ENCODE measurements at places on chromosomes 11 and 22.

DNA sequence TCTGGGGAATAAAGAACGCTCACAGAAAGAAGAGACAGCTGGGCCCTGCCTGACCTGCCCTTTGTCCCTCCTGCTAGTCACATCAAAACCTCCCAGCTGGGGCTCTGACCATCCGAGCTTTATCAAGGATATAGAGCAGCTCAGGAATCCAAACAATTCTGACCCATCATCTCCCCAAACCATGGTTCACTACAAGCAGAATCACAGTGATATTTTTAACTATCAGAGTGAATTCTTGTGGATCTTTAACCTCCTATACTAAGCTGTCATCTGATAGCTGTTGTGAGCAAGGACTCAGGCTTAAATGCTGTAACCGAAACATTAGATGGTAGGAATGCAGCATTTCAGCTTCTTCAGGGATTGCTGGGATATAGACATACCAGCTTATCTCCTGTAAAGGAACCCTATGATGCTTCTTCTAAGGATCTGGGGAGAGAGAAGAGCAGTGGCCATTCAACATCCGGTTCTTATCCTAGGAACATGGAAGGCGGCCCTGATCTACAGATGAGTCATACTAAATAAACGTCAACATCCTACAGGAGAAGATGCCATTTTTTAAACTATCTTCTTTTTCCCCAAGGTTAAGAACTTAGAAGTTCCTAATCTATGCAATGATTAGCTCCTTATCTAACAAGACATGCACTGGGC is 84.7 kb upstream of the AKIP1 start:
- no peak for DNase-seq

DNA sequence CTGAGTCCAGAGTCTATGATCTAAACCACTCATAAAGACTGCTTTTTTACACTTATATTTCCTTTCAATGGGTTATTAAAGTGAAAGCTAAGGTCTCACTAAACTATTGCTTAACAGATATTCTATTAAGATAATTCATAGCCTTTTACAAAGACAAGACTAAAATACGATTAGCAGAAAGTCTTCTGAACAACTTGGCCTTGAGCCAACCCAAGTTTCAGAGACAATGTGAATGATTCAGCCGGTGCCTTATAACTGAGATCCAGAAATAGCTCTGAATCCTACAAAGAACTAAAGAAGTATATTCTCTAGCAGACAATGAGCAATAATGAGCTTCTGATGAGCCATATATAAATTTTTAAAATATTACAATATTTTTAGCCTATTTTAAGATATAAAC is 41.5 kb upstream of the CARD18 start:
- DNase-seq = no peak

DNA sequence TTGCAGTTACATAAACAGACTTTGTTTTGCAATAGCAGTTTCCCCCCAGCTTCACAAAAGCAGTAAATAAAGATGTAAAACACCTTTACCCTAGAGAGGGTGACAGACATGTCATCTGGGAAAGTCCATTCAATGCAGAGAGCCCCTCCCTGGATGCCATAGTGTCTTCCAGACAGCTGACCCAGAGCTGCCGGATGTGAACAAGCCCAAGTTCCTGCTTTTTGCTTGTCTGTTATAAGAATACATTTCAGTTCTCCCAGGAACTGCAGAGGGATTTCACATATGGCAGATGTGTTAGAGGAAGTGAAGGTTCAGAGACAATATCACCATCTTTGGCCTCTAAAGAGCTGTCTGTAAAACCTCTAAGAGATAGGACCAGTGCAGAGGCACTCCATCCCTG is 48.9 kb downstream of the RELT start:
- DNase-seq = no peak

GRCh38 chr22:39510529-39511149 is 8.5 kb downstream of the MIEF1 start:
- DNase-seq = no peak

DNA sequence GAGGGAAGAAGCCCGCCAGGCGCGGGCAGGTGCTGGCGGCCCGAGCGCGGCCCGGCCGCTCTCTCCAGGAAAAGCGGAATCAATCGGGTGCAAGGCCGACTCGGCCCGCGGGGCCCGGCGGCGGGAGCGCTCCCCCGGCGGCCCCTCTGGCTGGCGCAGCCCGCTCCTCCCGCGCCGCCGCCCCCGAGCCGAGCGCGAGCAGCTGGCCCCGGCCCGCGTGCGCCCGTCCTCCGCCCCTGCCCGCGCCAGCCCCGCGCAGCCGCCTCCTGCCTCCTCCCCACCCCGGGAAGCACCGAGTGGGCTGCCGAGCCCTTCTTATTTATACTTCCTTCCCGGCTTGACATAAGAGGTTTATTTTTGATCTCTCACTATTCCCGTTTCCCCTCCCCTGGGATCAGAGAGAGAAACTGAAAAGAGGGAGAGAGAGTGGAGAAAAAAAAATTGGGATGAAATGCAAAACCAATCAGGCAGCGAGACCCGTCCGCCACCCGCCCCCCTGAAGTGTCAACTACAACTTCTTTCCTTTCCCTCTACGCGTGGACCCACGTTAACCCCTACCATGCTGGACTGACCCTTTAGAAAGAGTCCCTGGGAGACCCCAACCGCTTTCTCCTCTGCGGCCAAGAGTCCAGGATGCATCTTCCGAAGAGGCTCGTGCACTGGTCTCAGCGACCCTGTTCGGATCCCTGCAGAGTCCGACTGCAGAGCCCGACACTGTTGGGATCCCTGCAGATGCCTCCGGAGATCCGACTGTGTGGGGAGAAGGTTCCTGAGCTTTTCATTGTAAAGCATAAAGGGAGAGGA is at the start of gene ADAMTS8:
ADAMTS8 (minus strand) TSS at position 294 of the 804 bp plus-strand sequence. CDS start 323 bp downstream, outside the sequence.
- no peak for DNase-seq

DNA sequence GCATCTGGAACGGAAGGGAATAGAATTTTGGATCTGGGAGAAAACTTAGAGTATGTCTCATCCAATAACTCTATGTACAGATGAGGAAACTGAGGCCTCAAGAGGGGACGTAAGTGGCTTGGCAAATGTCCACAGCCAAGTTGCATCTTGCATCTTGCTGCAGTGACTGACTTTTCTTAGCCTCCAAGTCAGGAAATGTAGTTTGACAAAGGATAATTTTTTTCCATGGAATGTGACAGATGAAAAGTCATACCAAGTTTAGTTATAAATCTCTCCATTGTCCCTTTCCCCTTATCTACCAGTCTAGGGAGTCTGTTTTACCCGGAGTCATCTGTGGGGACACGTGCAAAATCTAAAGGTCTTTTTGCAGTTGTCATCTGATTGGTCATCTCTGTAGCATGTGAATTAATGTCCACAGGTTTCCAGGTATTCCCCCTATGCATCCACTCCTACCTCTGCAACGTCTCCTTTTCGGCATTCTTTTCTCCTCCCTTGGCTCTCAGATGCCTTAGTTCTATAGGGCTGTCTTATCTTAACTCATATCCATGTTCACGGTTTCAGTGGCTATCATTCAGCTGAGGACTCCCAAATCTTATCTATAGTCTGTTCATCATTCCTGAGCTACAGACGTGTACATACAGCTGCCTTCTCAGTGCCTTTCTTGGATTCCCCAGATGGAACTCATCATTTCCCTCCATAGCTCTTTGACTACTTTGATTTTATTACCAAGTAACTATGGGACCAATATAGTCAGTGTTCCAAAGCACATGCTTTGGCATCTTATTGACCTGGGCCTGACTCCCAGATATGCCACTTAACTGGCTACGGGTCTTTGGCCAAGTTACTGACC is 139.5 kb upstream of the TIMP3 start:
- DNase-seq = no peak

DNA sequence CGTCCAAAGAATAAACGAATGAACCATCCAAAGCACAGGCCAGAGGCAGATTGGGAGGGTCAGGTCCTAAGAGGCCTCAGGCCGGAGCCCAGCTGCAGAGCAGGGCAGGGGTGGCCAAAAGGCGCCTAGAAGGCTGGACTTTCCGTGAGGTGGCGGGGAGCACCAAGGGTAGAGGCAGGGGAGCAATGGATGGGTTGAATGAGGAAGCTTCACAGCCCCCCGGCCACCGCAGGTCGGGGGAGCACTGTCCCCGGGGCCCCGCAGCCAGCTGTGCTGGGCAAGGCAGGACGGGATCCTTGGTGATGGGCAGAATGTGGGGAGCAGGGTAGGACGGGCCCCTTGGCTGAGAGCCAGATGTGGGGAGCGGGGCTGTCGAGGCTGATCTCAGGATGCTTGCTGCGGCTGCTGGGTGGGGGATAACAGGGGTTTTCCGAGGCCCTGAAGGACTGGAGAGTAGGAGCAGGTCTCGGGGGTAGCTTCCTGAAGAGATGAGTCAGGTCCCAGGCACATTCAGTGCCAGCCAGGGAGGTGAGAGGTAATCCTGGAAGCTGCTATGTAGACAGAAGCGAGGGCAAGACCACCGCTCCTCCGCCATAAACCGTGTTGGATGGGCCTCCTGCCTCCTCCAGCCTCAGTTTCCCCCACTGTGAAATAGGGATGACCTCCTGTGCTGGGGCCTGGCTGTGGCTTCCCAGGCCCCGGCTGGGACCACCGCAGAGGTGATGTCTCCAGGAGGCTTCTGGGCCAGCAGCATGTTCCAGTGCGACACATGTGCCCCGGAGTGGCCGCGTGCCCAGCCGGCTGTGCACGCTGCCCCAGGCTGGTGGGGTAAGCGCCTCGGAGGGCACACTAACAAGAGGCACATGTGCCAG is 34.6 kb upstream of the KCNQ1OT1 start:
- no peak for DNase-seq

DNA sequence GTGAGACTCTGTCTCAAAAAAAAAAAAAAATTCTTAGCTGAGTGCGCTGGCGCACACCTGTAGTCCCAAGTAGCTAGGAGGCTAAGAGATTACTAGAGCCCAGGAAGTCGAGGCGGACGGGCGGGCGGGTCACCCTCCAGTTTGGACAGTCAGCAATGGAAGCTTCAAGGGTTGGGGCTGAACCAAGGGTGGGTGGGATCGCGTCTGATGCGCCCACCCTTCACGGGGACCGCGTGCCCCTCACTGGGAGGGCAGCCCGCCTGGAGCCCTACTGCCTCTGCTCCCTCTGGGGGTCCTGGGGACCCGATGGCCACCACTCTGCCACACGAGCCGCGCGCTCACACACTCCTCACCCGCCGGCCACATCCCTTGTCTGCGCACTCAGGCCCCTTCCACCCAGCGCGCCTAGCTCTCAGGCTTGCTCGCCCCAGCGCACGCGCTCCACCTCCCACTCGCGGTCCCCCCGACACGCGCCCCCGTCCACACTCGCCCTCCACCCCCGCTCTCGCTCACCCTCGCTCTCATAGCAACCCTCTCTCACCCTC is 494 bp downstream of the CHID1 start:
- no peak for DNase-seq

DNA sequence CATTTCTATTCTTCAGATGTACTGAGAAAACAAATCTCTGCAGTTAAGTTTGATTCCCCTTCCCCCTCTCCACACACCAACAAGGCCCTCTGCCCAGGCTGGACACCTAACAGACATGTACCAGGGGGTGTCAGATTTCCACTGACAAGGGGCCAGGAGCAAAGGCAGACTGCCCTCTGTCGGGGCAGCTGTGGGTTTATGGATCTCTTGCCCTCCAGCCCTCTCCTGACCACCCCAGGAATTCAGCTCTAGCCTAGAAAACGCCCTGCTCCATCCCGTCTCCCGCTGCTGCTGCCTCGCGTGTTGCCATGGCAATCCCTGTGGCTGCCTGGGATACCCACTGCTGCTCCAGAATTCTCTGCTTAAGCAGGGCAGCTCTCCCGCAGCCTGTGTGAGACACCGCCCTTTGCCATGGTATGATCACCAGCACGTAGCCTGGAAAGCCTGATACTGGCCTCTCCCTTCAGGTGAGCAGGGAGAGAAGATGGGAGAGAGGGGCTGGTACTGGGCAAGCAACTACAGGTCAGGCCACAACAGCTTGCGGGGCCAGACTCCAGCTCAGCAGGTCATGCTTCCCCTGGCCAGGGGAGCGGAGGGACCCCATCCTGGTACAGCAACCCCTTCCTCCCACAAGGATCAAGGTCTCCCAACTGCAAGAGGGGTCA is 41.6 kb downstream of the BUD13 start:
- no peak for DNase-seq

GRCh38 chr11:81165164-81165563 is 1568.5 kb downstream of the FAM181B start:
- DNase-seq = no peak

- DNase-seq = no peak
Measured at GRCh38 chr11:116148056-116148455, 624.7 kb downstream of the BUD13 start.

DNA sequence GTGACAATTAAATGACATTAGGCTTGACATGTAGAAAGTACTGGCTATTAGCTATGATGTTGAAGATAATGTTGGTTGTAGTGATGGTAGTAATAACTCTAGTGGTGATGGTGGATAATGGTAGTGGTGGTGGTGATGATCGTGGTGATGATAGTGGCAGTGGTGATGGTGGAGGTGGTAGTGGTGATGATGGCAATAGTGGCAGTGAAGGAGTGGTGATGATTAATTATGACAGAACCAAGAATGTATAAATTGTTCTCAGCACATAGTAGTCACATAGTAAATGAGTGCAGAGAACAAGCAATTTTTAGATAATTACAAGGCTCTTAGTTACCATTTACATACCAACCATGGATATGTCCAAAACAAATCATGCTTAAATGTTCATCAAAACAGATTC is 5.3 kb upstream of the CD44 start:
- DNase-seq = no peak

- no peak for DNase-seq
Measured at GRCh38 chr11:70064726-70065317, 13.3 kb upstream of the ANO1 start.

- no peak for DNase-seq
Measured at GRCh38 chr11:134045799-134046635, 22.9 kb upstream of the JAM3 start.

GRCh38 chr11:127709960-127710359 is 709.4 kb upstream of the KIRREL3 start:
- no peak for DNase-seq

DNA sequence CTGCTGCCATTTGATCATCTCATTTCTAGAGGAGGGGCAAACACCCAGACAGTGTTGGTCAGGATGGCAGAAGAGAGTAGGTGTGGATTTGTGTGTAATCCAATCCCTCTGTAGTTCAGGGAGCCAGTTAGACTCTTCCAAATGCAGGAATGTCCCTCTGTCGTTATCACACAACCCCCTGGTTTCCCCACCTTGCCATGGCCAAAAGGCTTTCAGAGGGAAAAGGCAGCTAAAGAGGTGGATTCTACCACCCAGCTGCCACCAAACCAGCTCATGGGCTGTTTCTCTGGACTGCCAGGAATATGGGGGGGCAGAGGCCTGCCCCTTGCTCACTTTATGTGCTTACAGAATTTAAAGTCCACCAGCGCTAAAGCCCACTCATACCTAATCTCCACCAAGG is 18.1 kb downstream of the TSKU start:
- no peak for DNase-seq

DNA sequence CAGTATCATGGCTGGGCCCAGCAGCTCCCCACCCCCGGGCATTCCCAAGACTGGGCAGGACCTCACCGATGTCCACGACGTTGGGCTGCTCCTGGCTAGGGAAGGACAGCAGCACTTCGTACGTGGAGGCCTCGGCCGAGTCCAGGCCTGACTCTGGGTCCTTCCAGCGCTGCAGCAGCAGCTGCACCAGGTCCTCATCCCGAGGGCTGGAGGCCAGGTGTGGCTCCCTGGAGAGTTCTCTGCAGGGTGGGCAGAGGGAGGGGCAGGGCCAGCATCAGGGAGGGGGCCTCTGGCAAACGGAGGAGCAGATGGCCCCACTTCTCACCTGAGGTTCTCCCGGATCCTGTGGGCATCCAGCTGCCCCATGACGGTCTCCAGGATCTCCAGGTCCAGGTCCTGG is 341 bp downstream of the NAALADL1 start:
- no peak for DNase-seq
